Kasumi-1 (cell line): ENCODE measurements at places on chromosomes 11 and 22.

DNA sequence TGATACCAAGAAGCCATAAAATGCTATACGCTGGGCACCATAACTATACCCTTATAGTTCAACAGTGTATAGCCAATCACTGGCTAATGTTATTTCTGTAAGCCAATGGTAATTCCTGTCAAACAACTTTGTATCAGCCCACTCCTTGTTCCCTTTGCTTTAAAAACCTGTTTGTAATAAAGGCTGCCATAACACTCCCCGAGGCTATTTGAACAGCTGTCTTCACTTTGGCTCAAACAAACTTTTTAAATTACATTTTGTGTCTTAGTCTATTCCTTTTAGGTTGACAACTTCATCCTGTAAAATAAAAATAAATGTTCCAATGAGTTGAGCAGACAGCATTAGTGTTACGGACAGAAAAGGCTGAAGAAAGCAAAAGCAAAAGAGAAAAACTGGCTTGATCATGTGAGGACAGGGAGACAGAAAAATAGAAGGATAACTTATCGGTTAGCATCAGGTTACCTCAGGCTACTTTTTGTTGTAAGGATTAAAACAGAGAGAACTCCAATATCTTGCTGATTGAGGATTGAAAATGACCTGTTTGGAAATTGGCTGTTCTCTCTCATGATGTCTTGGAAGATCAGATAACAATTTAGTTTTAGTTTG, 95.0 kb downstream of the AASDHPPT start:
- DNase-seq: no peak

GRCh38 chr22:17097062-17097461, 12.3 kb downstream of the IL17RA start:
- no peak for DNase-seq

DNA sequence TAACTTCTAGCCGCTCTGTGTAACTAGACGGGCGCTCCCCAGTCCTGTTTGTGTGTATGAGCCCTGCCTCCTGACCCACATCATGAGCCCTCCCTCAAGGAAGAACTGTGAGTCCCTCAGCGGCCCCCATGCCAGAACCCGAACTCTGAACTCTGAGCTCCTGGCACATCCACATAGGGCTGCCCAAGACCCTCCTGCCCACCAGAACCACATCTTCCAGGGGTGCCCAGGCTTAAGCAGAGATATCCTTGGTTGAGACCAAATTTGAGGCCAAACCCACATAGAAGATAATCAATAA, 3.0 kb downstream of the TRIM29 start:
- DNase-seq: no peak

DNA sequence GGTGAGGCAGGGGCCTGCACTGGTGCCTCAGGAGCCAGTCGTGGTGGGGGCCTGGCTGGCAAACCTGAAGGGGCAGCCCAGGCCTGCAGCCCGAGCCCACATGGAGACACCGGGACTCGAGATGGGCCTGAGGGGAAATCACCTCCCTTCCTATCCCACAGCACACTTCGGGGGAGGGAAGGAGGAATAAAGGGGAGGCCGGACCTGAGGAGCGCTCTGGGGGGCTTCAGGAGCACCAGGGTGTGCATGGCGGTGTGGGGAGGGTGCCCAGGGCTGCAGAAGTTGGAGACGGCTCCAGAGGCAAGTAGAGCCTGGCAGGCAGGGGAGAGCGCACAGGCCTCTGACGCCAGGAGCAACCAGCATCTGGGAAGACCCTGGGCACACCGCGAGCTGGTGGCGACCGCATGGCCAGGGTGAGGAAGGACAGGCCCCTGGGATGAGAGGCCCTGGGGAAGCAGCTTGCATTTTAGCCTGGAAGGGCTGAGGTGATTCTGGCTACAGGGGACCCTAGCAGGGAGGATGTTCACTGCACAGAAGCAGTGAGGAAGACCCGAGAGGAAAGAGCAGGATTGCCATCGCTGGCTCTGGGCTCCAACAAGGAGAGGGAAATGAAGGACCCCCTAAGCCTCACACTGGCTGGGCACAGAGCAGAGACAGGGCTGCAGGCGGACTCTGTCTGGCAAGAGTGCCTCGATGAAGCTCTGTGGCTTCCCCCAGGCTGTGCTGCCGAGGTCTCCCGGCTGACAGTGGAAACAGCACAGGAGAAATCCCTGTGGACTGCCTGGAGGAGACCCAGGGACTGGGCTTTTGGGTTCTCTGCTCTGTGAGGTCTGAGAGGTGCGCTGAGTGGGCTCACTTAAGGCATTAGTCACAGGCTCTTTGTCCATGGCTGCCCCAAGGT, 457.7 kb downstream of the BRD1 start:
- DNase-seq: no peak

GRCh38 chr22:50114221-50115021, 24.6 kb downstream of the MOV10L1 start:
- DNase-seq: no peak

DNA sequence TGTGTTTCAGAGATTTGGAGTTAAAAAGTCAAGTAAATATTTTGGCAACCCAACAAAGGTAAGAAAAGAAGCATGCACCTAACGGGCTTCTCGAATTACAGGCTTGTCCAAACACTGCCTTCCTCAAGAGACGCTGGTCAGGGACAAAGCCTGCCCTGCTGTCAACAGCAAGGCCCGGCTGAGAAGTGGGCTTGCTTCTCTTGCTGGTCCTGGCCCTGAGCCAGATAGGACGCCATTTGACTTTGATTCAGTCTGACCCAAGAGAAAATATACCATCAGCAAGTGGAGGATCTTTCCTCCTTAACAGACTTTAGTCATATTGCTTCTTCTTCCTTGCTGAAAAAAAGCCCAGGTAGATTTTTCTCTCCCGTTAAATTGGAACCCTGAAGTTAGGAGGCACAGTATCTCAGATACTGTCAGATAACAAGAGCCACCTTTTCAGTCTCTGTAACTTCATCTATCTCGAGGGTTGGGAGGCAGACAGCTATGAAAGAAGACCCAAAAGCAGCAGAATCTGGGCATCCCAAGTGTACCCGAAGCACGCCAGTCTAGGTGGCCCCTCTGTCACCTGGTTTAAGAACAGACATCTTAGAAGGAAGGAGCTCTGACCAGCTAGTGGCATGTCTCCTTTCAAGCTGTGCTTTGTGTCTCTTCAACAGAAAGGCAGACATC, 57.5 kb downstream of the C22orf31 start:
- DNase-seq: no peak

DNA sequence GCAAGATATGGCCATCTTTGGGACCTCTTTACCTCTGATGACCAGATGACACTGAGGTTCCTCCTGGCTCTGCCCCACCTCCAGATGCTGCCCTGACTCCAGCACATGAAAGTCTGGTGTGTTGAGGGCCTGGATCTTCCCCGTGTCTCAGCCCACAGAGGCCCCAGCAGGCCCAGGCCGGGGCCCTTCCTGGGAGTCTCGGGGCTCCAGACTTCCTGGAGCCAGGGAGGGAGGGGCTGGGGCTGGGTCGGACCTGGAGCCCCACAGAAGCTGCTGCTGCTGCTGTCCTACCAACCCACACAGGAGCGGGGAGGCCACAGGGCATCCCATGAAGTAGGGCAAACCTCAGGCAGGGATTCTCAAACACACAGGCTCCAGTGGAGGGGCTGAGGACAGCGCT, 32.2 kb upstream of the WNT11 start:
- DNase-seq: no peak
